ENCODE measurements at places on chromosomes 12 and 14.

- DNase-seq, result no peak
These were observed 7.3 kb downstream of the GNG2 start for GRCh38 chr14:51867741-51868140.

DNA sequence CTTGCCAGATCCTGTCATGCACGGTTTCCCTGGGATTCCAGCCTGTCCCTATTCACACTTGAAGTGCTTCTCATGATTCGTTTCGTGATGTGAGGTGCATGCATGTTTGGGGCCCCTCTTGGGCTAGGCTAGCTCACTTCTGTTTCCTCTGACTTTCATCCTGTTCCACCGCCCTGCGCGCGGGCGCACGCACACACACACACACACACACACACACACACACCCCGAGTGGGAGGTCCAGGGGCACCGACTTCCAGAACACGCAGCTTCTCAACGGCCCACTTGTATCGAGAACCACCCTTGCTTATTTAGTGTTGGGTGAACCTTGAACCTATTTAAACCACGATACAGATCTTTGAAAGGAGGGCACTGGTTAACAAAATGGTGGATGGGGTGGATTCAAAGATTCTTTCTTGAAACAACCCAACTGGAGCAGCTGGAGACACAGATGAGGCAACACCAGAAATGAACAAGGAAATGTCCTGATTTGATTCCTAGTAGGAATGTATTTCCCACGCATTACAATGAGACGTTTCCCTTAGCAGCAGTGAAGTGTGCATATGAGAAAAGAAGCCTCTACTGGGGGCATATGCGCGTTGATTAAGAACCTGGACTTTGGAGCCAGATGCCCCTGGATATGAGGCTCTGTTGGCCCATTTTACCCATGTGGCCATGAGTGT is 16.3 kb downstream of the ELK3 start:
- no peak for DNase-seq

- no peak for DNase-seq
These were observed 42.0 kb downstream of the HECTD4 start for GRCh38 chr12:112340230-112340629.

GRCh38 chr12:116637589-116638150 is 78.5 kb downstream of the MAP1LC3B2 start:
- DNase-seq, result no peak

DNA sequence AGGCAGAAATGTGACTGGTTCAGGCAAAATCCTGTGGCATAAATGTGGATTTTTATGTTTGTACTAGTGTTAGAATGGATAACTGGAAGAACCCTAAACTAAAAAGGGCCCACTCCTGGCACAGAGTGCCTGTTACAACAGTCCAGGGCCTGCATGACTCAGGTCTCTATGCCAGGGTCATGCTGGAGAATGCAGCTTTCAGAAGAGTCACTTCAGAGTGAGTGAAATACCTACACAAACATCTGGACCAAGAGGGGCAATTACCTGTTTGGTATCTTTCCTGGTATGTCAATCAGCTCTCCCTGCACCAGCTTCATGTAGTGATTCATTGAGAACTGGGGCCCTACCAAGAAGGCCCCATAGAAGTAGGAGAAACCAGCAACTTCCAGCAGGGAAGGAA is 10.0 kb downstream of the EMG1 start:
- DNase-seq, result no peak

DNA sequence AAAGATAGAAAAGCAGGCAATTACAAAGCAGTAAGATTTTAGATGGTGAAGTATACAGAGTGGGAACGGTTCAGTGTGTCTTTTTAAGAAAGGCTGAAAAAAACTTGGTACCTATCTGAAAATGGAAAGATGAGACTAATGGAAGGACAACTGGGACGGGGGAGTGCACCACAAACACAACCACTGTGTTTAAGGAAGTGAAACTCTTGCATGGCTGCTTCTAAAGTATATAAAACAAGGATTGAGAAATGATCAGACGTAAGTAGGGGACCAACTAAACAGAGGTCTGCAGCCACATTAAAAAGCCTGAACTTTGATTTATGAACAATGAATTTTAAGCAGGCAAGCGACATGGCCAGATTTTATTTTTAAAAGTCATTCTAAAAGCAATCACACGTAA is 328.6 kb downstream of the MDGA2 start:
- DNase-seq, result no peak

DNA sequence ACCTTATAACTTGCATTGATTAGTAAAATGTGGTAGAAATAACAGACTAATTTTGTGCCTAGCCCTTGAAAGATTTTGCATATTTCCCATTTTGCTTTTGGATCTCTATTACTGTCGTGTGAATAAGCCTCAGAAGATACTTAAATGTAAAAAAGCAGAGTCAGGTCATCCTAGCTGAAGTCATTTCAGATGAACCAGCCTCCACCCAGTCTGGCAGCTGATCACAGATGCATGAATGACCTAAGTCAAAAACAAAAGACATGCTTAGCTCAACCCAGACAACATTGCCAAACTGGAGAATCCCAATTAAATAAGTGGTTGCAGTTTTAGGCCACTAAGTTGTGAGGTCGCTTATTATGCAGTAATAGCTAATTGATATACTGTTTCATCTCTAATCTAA is 349.9 kb downstream of the C12orf50 start:
- DNase-seq, result no peak

GRCh38 chr12:3644104-3644503 is 108.8 kb downstream of the CRACR2A start:
- no peak for DNase-seq

GRCh38 chr12:71440763-71441748 is 1.5 kb downstream of the LGR5 start:
- DNase-seq, result no peak

DNA sequence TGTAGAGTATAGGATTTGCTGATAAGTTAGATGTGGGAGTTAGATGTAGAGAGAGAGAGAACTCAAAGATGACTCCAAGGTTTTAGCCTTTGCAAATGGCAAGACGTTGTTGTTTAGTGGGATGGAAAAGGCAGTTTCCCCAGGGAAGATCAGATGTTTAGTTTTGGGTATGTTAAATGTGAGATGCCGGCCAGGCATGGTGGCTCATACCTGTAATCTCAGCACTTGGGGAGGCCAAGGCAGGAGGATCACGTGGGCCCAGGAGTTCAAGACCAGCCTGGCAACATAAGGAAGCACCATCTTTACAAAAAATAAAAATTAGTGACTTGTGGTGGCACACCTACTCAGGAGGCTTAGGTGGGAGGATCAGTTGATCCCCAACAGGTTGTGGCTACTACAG is 33.5 kb downstream of the SCFD1 start:
- no peak for DNase-seq

DNA sequence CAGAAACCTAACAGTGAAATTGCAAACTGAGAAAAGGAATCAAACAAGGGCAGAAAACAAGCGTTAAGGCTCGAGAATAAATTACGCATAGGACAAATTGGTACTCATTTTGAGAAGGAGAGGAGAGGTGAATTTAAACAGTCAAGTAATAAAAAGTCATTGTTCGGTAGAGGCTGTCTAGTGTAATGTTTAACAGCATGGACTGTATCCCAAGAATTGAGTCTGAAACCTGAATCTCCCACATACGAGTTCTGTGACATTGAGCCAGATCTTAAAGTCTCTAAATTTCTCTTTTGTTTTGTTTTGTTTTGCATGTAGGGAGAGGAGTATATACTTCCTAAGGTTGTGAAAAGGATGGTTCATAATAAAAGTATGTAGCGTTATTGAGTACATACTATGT is 216.5 kb upstream of the BTG1 start:
- DNase-seq, result no peak

DNA sequence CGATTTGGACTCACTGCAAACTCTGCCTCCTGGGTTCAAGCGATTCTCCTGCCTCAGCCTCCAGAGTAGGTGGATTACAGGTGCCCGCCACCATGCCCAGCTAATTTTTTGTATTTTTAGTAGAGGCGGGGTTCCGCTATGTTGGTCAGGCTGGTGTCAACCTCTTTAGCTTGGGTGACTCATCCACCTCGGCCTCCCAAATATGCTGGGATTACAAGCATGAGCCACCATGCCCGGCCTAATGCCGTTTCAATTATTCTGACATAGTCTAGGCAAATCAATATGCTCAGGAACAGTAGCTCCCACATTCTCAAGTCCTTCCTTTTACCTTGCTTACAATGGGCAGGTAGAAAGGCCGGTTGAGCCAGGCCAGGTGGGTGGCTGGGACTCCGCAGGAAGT is 82.0 kb upstream of the EEA1 start:
- no peak for DNase-seq

GRCh38 chr12:126547905-126548304 is 1482.7 kb downstream of the AACS start:
- no peak for DNase-seq
